ENCODE measurements at places on chromosomes 3 and 15.

DNA sequence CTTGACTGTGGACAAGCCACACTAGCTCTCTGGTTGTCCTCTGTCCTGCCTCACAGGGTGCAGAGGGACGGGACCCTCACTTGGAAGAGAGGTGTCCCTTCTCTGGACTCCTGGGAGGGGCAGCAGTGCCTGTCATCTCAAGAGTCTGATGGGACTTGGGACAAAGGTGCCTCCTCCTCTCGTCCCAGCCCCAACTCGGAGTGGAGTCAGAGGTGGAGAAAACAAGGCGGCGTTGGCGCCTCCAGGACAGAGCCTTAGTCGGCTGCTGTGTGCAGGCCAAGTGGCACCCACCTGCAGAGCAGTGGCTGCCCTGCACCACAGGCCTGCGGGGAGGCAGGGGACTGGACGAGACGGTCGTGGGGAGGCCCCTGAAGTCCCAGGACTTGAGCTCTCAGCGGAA is 9.4 kb upstream of the SEC13 start:
- DNase-seq = no peak

DNA sequence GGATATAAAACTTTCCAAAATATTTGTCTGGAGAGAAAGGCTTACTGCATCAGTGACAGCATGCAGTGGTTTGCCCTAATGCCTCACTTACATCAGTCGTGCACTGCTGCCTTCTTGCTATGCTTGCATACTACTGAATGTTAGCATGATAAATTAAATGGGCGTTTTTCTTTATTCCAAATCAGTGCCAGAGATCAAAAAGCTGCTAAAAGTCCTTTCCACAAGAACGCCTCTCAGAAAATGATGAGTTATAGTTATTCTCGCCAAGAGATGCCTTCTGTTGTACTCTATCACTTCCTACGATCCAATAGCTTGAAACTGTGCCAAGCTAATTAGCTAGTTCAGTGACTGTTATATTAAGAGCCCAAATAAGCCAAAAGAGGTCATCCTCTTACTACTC is 345.8 kb upstream of the ROBO2 start:
- no peak for DNase-seq

GRCh38 chr3:48215019-48215418 is 8.3 kb upstream of the CAMP start:
- DNase-seq = no peak

GRCh38 chr3:26369133-26369532 is 253.4 kb upstream of the LRRC3B start:
- no peak for DNase-seq

- no peak for DNase-seq
Measured at GRCh38 chr3:194632226-194632808, 902 bp downstream of the TMEM44 start.

DNA sequence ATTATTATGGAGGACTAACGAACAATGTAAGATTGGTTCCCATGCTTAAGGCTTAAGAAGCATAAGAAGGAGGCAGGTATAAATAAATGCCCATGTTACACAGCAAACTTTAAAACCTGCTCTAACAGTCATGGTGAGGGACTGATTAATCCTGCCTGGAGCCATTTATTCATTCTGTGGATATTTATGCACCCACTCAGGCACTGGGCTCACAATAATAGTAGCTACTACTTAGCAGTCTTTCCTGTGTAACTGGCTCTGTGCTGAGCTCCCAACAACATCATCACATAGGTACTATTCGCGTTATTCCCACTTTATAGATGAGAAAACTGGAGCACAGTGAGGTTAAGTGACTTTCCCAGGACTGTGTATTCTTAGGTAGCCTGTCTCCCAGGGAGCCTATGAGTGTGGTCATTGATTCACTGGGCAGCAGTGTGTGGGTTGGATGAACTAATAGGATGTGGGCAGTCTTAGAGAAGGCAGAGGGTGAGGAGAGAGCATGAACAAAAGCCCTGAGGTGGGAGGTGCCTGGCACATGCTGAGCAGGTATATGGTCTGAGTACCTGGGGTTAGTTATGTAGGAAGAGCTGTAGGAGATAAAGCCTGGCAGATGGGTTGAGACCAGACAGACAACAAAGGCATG is 44.1 kb upstream of the UMPS start:
- no peak for DNase-seq

GRCh38 chr15:32817577-32817976 is 99.8 kb downstream of the GREM1 start:
- DNase-seq = no peak

DNA sequence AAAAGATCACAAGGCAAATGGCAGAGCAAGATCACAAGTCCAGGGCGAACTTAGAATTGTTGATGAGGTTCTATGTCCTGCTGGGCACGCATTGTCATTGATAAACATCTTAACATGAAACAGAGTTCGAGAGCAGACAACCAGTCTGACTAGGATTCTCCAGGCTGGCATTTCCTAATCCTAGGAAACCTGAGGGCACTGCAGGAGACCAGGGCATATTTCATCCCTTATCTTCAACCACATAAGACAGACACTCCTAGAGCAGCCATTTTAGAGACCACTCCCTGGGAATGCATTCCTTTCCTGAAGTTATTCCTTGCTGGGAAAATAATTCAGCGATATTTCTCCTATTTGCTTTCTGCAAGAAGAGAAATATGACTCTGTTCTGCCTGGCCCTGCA is 1199.9 kb downstream of the SI start:
- no peak for DNase-seq

DNA sequence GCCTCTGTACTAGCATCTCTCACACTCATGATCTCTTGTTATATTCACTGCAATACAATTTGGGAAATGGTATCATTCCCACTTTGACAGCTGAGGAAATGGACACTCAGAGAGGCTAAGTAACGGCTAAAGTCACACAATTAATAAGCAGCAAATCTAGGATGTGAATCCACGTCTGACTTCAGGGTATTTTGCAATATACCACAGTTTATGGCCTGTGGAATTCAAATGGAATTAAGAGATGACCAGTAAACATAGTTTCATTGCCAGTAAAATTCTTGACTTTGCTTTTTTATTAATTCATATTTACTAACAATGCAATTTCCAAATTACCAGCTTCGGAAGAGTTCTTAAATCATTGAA is 61.1 kb downstream of the CCNL1 start:
- DNase-seq = no peak

DNA sequence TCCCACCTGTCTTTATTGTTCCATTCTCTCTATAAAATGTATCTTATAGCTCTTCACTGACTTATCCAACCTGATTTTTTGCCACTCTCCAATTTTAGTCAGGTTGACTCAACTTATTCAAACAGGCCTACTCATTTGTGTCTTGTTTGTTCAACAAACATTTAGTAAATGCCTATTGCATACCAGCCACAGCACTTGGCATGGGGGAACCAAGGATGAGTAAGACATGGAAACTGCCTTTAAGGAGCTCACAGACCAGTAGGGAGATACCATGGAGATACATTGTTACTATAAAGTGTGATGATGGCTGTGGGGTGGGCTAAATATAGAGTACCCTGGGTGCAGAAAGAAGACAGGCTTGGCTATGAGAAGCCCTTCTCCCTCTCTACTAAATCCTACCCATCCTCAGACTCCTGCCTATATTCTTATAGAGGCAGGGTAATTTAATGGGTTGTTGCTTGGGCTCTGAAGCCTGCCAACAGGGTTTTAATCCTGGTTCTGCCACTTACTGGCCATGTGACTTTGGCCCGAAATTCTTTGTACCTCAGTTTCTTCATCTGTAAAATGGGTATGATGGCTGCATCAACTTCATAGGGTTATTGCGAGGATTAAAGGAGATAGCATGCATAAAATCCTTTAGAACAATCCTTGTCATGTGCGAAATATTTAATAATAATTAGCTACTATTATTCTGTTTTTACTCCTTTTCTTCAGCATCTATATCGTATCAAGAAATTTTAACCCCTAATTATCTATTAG is 348.5 kb upstream of the UMPS start:
- no peak for DNase-seq

DNA sequence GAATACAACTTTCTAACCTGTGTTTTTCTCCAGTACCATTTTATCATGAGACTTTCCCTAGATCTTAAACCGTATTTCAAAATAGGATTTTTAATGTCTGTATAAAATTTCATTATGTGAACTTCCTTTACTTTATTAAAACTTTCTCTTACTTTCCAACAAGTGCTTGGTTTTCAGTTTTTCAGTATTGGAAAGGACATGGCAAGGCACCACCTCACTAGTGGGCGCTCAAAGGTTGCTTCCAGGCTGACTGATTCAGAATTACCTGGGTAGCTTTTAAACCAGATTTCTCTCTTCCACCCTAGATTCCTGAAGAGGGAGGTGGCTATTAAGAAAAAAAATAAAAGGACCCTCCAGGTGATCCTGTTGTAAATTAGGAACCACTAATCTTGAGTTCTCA is 236.6 kb downstream of the SOX2 start:
- no peak for DNase-seq

DNA sequence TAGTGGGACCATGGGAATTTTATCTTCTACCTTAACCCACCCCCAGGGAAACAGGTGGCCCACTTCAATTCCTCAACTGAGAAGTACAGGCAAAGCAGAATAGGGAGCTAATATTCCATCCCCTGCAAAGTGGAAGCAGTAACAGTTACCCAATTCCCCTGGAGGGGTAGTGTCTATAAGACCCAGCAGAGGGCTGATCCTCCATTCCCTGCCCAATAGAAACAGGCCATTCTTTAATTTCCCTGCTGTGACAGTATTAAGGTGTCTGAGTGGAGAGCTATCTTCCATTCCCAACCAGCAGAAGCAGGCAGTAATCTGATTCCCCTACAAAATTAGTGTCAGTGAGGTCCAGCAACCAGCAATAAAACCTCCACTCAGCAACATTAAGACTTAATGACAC is 219.8 kb downstream of the ULK4 start:
- no peak for DNase-seq

GRCh38 chr15:51623386-51623938 is 891 bp upstream of the DMXL2 start:
- DNase-seq = no peak

DNA sequence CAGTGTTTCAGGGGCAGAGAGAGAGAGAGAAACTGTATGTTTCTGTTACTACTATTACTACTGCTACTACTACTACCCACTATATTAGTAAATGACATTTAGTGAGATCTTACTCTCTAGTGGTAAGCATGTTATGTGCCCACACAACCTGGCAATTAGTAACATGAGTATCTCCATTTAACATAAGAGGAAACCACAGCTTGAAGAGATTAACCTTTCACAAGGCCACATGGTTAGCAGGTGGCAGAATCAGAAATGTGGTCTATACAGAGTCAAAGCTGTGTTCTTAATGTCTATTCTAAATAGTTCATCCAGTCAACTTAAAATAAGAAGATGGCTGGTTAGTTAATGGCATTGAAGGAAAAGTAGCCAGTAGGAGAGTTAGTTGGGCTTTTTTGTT is 961.6 kb downstream of the MCTP2 start:
- DNase-seq = no peak

DNA sequence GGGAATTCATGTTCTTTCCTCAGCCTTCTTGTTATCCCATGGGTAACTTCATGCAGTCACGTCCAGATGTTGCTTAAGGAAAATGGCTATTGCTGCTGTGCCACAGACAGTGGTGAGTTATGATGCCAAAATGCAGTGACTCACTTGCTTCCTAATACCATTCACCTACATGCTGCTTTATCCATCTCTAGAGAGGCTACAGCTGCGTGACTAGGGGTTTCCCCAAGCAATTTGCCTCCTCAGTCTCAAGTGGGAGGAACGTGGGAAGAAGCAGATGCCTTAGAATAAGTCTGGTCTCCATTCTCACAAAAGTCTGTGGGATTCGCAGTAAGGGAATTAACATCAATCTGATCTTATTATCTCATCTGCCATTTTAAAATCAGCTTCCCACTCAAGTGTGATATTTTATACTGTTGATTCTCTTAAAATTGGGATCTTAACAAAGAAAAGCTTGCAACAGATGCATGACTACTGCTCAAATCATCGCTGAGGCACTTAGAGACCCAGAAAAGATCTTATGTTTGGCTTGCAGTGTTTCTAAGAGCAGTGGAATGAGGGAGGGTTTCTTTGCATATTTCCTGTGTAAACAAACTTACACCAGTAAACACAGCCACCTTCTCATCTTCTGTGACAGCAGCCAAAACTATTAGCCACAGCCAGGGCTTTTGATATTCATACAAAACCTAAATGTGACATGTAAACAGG is 62.0 kb upstream of the ACP3 start:
- no peak for DNase-seq

GRCh38 chr3:79329154-79329553 is 438.6 kb downstream of the ROBO1 start:
- DNase-seq = no peak

DNA sequence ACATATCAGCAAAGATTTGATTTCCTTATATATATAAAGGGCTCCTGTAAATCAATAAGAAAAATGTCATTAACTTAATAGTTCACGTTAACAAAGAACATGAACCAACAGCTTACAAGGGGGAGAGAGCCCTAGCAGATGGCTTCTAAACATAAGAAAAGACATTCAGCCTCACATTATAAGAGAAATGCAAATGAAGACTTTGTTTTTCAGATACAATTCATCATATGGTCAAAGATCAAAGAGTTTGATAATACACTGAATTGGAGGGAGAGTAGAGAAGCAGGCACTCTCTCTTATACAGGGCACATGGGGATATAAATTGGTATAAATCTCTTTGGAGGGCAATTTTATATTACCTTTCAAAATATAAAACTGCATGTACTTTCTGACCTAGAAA is 21.1 kb downstream of the RBP2 start:
- no peak for DNase-seq

DNA sequence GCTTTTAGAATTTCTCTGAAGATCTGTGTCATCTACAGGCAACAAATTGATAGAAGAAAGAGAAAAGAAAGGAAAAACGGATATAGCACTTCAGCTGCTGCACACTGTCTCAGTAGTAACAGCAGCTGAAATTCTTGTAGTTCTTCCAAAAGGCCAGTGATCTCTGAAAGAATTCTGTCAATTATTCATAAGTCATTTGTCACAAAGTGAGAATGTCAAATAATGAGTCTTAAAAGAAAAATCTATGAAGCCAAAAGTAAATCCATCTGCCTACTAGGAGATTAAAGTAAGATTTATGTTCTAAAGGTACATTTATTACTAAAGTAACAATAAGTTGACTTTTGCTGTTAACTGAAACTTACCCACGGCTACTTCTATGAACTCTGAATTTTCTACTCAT is 24.6 kb downstream of the IFT80 start:
- DNase-seq = no peak

DNA sequence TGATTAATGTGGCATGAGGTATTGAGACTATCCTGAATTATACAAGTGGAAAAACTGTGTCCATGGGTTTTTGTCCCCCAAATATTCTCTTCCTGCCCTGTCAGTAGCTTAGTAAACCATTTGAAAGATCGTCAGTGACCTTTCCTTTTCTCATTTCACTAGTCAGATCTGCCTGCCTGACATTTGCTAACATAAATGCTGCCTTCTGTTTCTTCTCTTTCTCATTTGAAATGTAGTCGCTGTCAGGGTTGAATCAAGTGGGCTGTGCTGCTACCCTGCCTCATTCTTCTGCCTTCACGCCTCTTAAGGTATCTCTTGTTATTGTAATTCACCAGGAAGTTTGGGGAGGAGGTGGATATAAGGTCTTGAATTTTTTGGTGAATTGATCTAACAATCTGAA is 67.5 kb downstream of the LRCH3 start:
- no peak for DNase-seq

Data from T-helper 2 cell (primary cell).